Panc1 (cell line): ENCODE measurements at places on chromosomes 4 and X. TPM values are rescaled to one million over a fixed set of nuclear protein-coding genes. Genes with fewer than 3 reads are reported as not detected.

GRCh38 chrX:6238576-6238975 is 9.9 kb upstream of the NLGN4X start:
- no peaks in the 10 kb centered on the region for H3K27me3 ChIP-seq
- H3K4me1 ChIP-seq = no peaks in the 10 kb centered on the region
- no peak for DNase-seq
- H3K4me3 ChIP-seq = no peak overlapping the region

DNA sequence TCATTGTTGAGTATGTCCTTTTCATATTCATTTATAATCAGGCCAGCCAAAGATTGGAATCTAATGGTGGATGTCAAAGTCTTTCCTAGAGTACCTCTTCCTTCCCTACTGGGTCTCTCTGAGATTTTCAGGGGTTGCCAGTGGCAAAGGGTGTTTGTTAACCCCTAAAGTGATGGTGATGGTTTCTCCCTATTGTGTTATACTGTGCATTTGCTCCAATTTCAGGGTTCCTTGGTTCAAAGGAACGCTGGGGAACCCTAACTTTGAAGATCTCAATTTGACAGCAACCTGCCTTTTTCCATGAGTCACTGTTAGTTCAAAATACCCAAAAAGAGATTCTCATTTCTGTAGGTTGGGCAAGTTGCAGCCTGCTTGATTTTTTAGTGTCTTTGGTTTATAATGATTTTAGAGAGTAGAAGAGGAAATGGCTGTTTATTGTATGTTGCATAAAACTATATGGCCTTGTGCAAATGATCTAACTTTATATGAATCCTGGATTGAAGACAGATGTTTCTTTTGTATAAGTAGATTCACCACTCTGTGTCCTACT is 23.0 kb downstream of the GAB1 start:
- no peaks in the 10 kb centered on the region for H3K27me3 ChIP-seq
- H3K4me3 ChIP-seq = no peak overlapping the region
- no peaks in the 10 kb centered on the region for H3K4me1 ChIP-seq
- H3K36me3 ChIP-seq = no peaks in the 10 kb centered on the region

GRCh38 chrX:23980011-23980441 is 47.0 kb downstream of the KLHL15 start:
- H3K4me3 ChIP-seq = no peak overlapping the region
- H3K27ac ChIP-seq = no peak overlapping the region
- no peak for DNase-seq
- H3K4me1 ChIP-seq = no peaks in the 10 kb centered on the region
- H3K36me3 ChIP-seq = no peaks in the 10 kb centered on the region; the same call in 1 of the 2 replicates

- no peak for DNase-seq
- no peaks in the 10 kb centered on the region for H3K27me3 ChIP-seq
- H3K4me3 ChIP-seq = no peak overlapping the region
- H3K27ac ChIP-seq = no peak overlapping the region
- H3K36me3 ChIP-seq = no peaks in the 10 kb centered on the region
Observed at GRCh38 chr4:59127743-59128142, 2017.6 kb upstream of the IGFBP7 start.

GRCh38 chr4:23818097-23818885 is 71.6 kb downstream of the PPARGC1A start:
- H3K36me3 ChIP-seq = no peaks in the 10 kb centered on the region
- no peak for DNase-seq
- H3K4me3 ChIP-seq = no peak overlapping the region
- no peaks in the 10 kb centered on the region for H3K27me3 ChIP-seq
- no peak overlapping the region for H3K27ac ChIP-seq

The FRAS1 gene
- 0.23 TPM for total RNA-seq

The DRP2 gene
- 0.15 TPM for total RNA-seq

GRCh38 chr4:99208719-99209075 is 10.3 kb downstream of the ADH6 start:
- no peaks in the 10 kb centered on the region for H3K4me1 ChIP-seq
- H3K36me3 ChIP-seq = no peaks in the 10 kb centered on the region; the same call in 1 of the 2 replicates
- no peak overlapping the region for H3K4me3 ChIP-seq

- no peaks in the 10 kb centered on the region for H3K27me3 ChIP-seq
- no peaks in the 10 kb centered on the region for H3K36me3 ChIP-seq
- no peak overlapping the region for H3K27ac ChIP-seq
- no peak overlapping the region for H3K4me3 ChIP-seq
- no peaks in the 10 kb centered on the region for H3K4me1 ChIP-seq
Observed at GRCh38 chr4:157012781-157013180, 41.2 kb upstream of the PDGFC start.

- no peak overlapping the region for H3K27ac ChIP-seq
- no peaks in the 10 kb centered on the region for H3K4me1 ChIP-seq
- no peak overlapping the region for H3K4me3 ChIP-seq
- H3K36me3 ChIP-seq = no peaks in the 10 kb centered on the region
Observed at GRCh38 chr4:24468071-24468470, 116.3 kb downstream of the DHX15 start.

- H3K4me1 ChIP-seq = no peaks in the 10 kb centered on the region
- H3K27ac ChIP-seq = no peak overlapping the region
- H3K4me3 ChIP-seq = no peak overlapping the region
- no peaks in the 10 kb centered on the region for H3K36me3 ChIP-seq
Observed at GRCh38 chr4:120506536-120506935, 416.0 kb downstream of the PRDM5 start.

The BANK1 gene
- total RNA-seq = 3.3 TPM

The TCEAL9 gene
- total RNA-seq = 42.6 TPM

The NPY5R gene
- total RNA-seq = not detected

GRCh38 chr4:123193802-123194367 is 202.7 kb upstream of the SPRY1 start:
- no peaks in the 10 kb centered on the region for H3K4me1 ChIP-seq
- no peak overlapping the region for H3K4me3 ChIP-seq

The TLR6 gene
- 1.1 TPM for total RNA-seq

DNA sequence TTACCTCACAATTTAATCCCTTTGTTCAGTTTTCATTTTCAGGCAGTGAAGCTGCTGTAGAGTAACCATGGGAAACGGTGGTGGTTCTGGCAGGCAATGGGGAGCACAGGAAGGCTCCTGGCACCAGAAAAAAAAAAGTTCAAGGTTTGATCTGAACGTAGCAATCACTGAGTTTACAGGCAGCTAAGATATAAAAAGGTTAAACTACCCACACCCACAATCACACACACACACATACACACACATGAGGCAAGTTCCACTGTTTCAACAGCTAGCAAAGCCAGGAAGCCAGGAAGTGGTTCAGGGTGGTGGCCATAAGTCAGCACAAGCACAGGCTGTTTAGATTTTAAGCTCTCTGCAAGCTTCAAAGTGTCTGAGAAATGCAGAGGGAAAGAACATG is at the start of gene SULT1B1:
SULT1B1 (minus strand) TSS at position 166 of the 400 bp plus-strand sequence. CDS start 5,403 bp downstream, outside the sequence.
- DNase-seq = no peak
- H3K4me1 ChIP-seq = no peaks in the 10 kb centered on the region
- H3K36me3 ChIP-seq = no peaks in the 10 kb centered on the region
- no peaks in the 10 kb centered on the region for H3K27me3 ChIP-seq
- H3K4me3 ChIP-seq = no peak within 1 kb of the TSS
- no peak within 1 kb of the TSS for H3K27ac ChIP-seq

- no peak overlapping the region for H3K27ac ChIP-seq
- no peak overlapping the region for H3K4me3 ChIP-seq
- H3K4me1 ChIP-seq = no peaks in the 10 kb centered on the region
- no peak for DNase-seq
- H3K27me3 ChIP-seq = no peaks in the 10 kb centered on the region
- no peaks in the 10 kb centered on the region for H3K36me3 ChIP-seq
Observed at GRCh38 chrX:153993978-153994377, 21.4 kb downstream of the TMEM187 start.

DNA sequence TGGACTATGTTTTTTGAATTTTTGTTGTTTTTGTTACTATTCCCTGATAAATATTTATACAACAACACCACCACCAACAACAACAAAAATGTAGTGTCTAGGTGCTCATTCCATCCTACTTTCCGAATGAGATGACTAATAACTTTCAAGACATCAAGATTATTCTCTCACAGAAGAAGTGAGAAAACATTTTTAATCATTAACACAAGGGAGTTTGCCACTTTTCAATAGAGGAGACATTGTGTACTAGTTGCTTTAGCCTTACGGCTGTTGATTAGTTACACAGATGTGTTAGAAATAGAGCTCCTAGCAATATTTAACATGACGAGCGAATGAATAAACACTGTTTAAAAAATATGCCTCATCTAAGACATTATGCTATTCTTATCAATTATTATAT is 898.8 kb downstream of the C4orf33 start:
- no peaks in the 10 kb centered on the region for H3K4me1 ChIP-seq
- no peaks in the 10 kb centered on the region for H3K36me3 ChIP-seq
- no peak overlapping the region for H3K4me3 ChIP-seq
- DNase-seq = no peak
- H3K27ac ChIP-seq = no peak overlapping the region
- no peaks in the 10 kb centered on the region for H3K27me3 ChIP-seq
